ENCODE measurements at places on chromosomes 2 and 18.

GRCh38 chr2:236844711-236845110 lies 241.0 kb upstream of the COPS8 start:
- no peak for DNase-seq

GRCh38 chr2:27683390-27684071 lies 19.8 kb downstream of the SLC4A1AP start:
- DNase-seq, result peak; percentile 97

- no peak for DNase-seq
These were observed 212.3 kb downstream of the SNTG2 start for GRCh38 chr2:1162768-1163584.

DNA sequence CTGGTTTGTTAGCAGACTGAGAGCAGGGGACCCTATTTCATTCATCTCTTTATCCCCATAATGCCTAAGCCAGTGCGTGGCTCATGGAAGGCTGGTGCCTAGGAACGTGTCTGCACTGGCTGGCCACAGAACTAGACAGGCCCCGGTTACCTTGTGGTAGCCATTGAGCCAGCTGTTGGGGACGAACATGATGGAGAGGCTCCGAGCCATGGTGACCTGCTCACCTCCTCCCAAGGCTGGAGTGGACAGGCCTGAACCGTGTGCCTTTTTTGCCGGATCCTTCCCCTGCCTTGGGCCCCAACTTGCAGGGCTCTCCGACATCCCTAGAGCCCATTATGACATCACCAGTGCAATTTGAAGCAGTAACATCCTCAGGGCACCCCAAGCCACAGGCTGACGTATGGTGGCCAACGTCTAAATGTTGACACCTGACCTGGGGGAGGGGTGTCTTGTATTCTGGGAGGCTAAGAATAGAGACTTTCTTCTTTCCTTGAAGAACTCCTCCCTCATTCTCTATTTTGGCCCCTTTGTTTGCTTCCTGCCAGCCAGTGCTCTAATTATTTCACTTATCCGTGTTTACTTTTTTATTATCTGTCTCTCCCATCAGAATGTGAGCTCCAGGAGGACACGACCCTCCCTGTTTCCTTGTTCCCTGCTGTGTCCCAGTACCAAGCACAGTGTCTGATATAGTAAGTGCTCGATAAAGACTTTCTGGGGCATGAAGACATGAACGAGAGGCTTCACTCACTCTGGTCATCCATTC lies 12.2 kb upstream of the DNPEP start:
- DNase-seq, result no peak

DNA sequence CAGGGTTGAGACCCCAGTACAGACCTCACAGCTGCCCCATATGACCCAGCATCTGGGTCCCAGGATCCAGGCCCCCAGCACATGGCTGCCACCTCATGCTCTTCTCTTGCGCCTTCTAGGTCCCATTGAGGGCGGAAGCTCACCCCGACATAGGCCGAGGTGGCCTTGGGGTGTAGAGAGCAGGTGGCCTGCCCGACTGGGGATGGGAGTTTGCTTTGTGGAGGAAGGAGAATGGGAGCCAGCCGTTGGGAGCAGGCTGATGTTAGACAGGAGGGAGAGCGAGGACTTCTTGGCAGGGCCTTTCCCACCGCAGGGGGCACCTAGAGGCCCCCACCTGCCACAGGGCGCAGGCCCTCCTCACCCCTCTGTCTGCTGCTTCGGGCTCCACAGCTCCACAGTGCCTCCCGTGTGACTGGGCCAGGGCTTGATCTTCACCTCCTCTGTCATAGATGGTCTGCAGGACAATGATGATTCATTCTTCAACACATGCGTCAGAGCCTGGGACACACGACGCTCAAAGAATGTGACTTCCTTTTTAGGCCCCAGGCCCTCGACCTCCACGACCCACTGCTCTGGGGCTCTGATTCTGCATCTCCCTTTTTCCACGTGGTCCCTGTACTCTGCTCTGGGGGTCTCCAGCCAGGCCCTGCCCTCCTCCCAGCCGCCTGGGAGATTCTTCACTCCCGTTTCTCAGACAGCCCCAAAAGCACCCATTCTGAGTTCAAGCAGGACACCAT lies 86.6 kb upstream of the ODC1 start:
- DNase-seq, result no peak

Data from hematopoietic multipotent progenitor cell treated with erythropoietin and hydrocortisone succinate and interleukin-3 and kit ligand, for 6 days (in vitro differentiated cells).